ENCODE measurements at places on chromosomes 1 and 21. TPM values are rescaled to one million over a fixed set of nuclear protein-coding genes. Genes with fewer than 3 reads are reported as not detected.

RRAGC gene
- 5.2 TPM for total RNA-seq

SLAMF9 gene
- total RNA-seq: not detected

ERG gene
- not detected for total RNA-seq

PEX19 gene
- total RNA-seq: 42.1 TPM

C1QTNF12 gene
- 0.17 TPM for total RNA-seq

NCF2 gene
- total RNA-seq: not detected

SYCP1 gene
- not detected for total RNA-seq

Measured in bronchus fibroblast of lung (primary cell).